ENCODE measurements at places on chromosomes 3 and 15.

- DNase-seq, result no peak
These were observed 21.7 kb upstream of the CGNL1 start for GRCh38 chr15:57354436-57355123.

DNA sequence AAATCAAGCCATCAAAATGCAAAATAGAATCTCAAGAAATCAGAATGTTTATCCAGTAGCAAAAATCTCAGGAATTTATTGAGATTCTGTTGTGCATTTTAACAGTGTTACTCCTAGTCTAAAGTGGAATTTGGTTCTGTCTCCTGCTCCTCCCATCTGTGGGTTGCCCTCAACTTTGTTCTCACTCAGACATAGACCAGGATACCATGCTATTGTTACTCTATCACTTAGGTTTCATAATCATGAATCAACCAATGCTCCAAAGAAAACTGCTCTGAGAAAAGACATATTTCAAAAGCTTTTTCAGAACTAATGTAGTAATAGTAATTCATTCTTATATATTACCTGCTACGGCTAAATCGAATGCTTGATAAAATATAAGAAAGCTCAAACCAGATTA is 274.7 kb downstream of the RBMS3 start:
- DNase-seq, result no peak

- no peak for DNase-seq
These were observed 446.0 kb downstream of the GRM7 start for GRCh38 chr3:7306901-7307300.

DNA sequence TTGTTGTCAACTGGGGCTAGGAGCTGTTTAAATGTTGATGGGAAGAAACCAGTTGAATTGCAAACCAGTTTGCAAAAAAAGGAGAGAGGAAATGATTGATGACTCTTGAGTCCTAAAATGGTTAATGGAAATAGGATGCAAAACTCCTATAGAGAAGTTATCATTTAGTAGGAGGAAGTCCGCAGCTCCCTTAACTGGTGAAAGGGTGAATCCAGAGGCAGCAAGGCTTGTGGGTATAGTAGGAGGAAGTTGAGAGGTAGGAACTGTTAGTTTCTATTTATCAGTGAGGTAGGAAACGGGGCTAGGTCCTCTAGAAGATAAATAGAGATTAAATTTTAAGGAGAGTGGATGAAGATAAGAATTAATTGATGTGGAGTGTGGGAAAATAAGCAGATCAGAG is 15.4 kb downstream of the IREB2 start:
- DNase-seq, result no peak

DNA sequence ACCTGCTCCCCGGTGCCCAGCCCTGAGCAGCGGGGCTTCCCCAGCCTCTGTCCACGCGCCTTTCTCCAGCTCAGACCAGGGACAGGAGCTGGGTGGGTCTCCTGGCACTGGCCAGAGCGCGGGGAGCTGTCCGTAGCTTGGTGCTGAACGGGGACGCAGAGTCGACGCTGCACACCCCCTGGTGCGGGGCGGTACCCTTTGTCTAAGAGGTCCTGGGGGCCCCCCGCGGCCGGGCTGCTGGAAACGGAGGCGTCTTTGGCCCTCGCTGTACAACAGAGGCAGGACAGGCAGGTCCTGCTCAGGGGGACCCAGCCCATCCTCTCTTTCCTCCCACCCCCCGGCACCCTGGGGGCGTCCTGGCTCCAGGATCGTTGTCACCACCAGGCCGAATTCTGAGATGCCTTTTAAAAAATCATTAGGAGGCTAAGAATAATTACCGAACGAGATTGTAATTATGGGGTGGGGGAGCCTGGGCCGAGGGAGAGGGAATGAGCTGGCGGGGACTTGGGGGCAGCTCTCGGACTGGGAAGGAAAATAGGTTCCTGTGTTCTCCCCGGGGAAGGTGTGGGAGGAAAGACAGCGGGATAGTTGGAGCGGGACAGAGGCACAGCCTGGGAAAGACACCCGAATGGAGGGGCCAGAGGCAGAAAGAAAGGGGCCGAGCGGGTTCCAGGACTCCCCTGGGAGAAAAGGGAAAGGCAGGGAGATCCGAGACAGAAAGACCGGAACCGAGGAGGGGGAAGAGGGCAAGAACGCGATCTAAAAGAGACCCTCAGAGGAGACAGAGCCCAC is 4.1 kb upstream of the SKOR1 start:
- no peak for DNase-seq

DNA sequence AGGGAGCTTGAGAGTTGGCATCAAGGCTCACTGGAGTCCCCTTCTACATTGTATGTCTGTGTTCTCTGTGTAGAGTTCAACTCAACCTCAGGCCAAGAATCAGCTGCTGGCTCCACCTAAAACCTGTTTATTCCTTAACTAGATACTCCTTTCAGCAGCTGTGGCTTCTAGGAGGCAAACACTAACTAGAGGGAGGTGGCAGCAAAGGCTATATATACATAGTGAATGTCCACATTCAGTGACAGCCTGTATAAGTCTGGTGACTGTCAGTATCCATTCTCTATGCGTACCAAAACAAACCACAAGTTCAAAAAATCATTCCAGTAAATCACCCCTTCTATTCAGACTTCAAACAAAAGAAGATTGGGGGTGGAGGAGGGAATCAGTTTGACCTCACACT is 184.3 kb downstream of the CDIN1 start:
- DNase-seq, result no peak

- no peak for DNase-seq
These were observed 2.4 kb downstream of the ATP1B3 start for GRCh38 chr3:141878817-141879216.

DNA sequence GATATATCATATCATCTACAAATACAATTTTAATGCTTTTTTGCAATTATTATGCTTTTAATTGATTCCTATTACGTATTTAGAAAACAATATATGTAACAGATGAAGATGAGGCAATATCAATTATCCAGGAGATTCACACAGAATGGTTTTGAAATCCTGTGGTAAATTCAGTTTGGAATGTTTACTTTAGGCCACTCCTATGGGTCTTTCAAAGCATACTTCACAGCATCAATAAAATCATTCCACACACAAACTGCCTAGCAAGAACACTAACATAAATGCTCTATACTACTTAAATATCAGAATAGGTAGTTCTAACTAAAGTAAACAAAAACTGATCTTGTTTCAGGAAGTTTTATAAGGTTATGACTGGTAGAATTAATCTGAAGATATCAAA is 90.5 kb downstream of the FAM227B start:
- no peak for DNase-seq

DNA sequence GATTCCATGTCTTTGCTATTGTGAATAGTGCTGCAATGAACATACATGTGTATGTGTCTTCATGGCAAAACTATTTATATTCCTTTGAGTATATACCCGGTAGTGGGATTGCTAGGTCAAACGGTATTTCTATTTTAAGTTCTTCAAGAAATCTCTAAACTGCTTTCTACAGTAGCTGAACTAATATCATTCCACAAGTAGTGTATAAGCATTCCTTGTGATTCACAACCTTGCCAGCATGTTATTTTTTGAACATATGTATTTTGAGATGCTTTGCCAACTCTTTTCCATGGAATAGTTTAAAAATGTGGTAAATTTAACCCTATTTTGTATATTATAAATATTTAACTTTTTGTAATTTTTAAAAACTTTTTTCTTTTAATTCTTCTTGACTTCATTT is 592.7 kb upstream of the NAALADL2 start:
- DNase-seq, result no peak

DNA sequence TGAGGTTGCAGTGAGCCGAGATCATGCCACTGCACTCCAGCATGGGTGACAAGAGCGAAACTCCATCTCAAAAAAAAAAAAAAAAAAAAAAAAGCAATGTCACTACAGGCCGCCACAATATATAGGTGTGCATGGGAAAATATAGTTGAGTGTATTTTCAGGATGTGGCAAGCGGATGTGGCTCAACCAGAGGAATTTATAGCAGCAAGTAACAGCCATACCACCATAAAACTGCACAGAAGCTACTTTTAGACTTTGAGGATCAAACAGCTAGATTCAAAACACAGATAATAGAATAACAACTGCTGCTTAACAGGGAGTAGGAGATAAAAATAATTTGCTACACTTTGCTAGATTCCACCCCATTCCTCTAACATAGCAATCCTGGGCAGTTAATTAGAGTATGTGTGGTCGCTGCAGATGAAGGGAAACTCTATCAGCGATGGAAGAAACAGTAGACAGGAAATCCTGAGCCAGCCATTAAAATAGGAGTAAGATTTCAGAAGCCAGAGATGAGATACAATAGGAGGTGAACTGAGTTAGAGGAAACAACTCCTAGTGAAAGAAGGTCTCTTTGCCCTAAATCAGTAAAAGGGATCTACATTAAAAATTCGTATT is 318.7 kb upstream of the STT3B start:
- DNase-seq, result no peak

- no peak for DNase-seq
These were observed 152.2 kb downstream of the NTRK3 start for GRCh38 chr15:88104357-88104756.

GRCh38 chr15:93451822-93452221 is 362.8 kb upstream of the RGMA start:
- no peak for DNase-seq

DNA sequence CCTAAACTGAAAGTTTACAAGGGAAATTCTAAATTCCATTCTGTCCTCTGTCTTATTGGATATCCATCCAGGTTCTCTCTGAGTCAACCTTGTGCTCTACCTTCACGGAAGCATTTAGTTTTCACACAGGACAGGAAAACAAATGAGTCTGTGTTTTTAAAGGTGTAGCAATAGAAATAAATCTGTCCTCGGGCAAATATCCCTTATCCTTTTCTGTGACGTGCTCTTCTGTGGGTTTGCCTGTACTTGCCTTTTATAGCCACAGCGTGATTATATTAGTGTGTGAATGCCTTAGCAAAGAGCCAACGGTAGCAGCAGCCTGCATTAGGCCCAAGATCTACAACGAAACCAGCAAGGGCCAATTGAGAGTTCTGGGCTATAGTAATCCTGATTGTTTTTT is 127.2 kb upstream of the PLSCR5 start:
- no peak for DNase-seq

DNA sequence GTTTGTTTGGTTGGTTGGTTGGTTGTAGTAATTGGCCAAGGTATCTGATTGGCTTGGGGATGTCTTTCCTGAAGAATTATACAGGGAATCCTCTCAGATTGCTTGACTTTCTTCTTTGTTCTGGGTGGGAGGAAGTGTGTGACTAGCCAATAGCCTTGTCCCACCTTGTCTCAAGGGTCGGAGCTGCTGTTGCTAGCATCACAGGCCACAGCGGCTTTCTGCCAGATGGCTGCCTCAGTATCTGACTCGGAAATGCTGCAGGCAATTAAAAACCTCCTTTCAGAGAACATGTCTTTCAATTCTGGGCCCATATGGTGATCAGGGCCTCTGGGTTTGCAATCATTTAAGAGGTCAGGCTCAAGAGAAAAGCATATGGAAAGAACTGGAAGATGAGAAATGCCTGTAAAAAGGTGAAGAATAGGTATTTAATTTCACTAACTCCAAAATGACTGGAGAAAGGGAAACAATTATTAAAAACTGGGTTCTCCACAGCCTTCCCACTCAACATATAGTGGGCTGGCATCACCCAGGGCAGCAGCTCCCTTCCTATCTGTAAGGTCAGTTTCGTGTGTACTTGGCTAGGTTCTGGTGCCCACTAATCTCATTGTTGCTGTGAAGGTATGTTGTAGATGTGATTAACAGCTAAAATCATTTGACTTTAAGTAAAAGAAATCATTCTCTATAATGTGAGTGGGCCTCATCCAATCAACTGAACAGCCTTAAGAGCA is 32.4 kb downstream of the TGFBR2 start:
- no peak for DNase-seq

DNA sequence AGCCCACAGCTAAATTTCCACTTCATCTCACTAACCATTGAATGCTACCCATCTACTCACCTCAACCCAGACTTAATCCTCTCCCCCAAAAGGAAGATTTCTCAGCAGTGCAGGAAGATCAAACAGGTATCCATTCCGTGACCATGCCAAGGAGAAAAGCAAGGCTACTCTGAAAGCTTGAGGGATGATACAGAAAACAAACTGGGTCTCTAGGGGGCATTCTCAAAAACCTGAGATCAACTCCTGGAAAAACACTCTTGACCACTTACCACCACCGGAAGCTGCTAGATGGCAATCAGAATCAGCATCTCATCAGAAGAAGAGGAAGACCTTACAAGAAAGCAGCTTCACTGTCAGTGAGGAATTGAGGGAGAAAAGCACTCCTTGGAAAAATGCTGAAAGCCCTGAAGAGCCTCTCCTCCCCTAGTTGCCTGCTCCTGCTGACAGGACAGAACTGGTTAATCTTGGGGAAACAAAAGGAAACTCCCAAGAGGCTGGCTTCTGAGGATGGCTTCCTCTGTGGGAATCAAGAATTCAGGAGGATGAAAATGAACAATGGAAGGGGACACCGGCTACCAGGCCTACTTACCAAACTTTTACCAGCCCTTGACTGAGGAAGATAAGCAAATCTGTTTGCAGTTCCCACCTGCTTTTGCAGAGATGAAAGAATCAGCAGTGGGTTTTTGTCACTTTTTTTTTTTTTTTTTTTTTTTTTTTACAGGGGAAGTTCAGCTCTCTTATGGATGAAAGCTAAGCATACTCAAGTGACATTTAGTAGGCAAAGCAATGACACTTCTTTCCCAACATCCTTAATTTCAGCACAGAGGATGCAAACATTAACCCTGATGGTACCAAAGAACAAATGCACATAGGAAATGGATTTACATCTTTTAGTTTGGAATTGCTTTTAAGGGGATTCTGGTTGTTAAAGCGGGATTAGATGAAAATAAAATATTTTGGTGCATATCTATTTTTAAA is at the start of gene ATP8B4:
ATP8B4 (minus strand) TSS at position 171 of the 978 bp plus-strand sequence. CDS start 12,267 bp downstream, outside the sequence.
- DNase-seq, result no peak

GRCh38 chr3:186653080-186653707 is 12.6 kb upstream of the HRG start:
- no peak for DNase-seq

DNA sequence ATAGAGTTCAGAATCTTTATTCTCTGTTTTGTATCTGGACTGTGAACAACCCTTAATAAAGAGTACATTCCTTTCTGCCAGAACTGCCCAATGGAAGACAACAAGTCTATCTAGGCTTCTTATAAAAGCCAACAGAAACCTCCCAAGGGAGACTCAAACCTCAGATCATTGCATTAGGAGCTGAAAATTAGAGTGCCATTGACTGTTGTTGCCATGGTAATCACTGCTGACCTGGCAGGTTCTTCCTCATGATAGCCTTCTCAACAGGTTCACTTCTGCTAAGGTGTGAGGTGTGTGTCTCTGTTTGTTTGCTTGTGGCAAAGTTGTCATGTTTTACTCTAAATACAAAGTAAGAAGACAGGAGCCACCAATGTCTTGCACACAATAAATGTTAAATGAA is 79.2 kb downstream of the TMEM108 start:
- DNase-seq, result no peak
